ENCODE measurements at places on chromosomes 2 and 18.
A peak's percentile ranks its signal among the peaks of the same experiment; 100 is the strongest.

GRCh38 chr18:71743634-71744033, 800.5 kb downstream of the CBLN2 start:
- DNase-seq = no peak

DNA sequence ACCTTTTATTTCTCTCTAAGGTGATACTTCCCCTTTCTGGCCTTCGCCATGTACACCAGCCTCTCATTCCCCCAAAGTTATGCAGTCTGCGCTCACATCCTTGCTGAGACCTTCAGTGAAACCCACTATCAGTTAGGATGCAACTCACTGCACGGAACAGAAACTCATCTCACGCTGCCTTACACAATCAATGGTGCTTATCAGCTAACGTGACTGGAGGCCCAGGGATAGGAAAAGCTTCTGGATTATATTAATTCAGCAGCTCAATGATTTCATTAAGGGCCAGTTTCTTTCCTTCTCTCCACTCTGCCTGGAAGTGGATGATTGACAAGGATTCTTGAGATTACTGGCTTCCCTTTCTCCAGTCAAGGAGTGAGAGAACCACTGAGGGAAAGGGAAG, 44.8 kb downstream of the CDH2 start:
- DNase-seq = no peak

GRCh38 chr18:45653090-45653489, 37.8 kb downstream of the SLC14A2 start:
- no peak for DNase-seq

- no peak for DNase-seq
Observed at GRCh38 chr2:162091325-162092007, 17.5 kb upstream of the DPP4 start.

- no peak for DNase-seq
Observed at GRCh38 chr2:69686813-69687212, 43.3 kb upstream of the AAK1 start.

GRCh38 chr2:174499371-174499770, 12.5 kb upstream of the GPR155 start:
- DNase-seq = no peak

DNA sequence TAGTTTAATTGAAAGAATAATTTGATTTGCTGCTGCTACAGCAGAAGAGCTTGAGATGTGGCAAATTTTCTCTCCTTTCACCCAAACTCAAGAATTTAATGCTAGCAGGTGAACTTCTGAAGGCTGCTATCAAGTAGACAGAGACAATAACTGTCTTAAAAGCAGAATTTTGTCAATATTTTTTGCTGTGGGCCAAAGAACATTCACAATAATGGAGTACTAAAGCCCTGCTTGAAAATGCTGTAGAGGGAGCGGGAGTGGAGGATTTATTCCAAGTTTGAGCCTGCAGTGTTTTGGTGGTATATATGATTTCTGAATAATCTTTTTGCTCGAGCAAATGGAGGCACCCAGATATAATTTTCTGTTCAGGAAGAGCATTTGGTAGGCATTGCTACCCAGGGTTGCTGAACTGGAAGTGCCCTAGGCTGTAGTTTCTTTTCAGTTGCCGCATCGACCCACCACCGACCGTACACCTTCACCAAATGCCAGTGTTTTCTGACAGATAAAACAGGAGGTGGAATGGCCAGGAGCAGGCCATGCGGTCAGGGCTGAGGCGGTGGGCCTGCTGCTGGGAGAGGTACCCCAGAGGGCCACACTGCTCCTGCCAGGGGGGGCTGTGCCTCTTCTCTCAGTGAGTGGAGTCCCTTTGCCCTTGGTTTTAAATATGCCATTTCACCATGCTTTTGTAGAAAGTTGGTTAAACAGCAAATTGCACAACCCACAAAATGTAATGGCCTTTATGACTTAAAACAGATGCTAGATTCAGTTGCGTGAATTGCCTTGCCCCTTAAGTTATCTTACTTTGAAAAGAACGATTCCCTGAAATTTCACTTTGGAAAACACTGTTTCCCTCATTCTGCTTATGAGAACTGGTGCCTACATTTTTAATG, 36.4 kb downstream of the TSHZ1 start:
- peak; percentile 29 for DNase-seq

GRCh38 chr2:208978946-208979345, 444.9 kb upstream of the MAP2 start:
- no peak for DNase-seq

- DNase-seq = no peak
Observed at GRCh38 chr18:8036551-8036950, 469.4 kb downstream of the PTPRM start.

GRCh38 chr2:173511942-173512341, 157.3 kb downstream of the CDCA7 start:
- DNase-seq = no peak

GRCh38 chr18:61546590-61546989, 213.4 kb downstream of the CDH20 start:
- no peak for DNase-seq

- no peak for DNase-seq
Observed at GRCh38 chr2:160132761-160133160, 67.3 kb downstream of the ITGB6 start.

DNA sequence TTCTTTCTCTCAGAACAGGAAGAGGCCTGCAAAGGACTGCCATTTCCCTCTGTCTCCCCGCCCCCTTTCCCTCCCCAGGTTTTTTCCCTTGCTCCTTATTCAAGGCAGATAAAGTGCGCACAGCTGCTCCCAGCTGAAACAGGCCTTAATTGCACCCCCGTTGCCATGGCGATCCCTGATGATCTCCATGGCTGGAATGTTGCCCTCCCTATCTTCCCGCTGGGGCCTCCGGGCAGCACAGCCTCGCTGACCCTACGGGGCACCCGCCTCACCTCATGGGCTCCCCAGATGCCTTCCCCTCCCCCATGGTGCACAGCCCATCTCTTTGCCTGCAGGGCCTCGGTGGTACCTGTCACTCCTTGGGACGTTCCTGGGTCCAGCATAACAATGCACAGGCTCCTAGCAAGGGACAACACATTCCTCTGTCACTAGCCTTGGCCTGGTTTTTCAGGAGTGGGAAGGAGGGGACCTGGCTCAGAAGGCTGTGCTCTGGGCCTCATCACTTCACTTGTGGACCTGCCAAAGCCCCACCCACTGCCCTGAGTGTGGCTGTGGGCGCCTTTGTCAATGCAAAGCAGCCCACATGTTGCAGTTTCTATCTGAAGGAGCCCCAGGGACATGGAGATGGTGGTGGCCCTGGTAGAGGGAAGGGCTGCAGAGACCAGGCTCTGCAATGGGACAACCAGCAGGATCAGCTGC, 115.0 kb downstream of the CELF4 start:
- no peak for DNase-seq

GRCh38 chr2:222535477-222535876, 111.1 kb downstream of the SGPP2 start:
- DNase-seq = peak; percentile 36

GRCh38 chr2:46570396-46570795, 91.0 kb downstream of the TMEM247 start:
- DNase-seq = no peak

GRCh38 chr18:35143622-35144596, 96.9 kb upstream of the ZNF397 start:
- peak; percentile 89 for DNase-seq

DNA sequence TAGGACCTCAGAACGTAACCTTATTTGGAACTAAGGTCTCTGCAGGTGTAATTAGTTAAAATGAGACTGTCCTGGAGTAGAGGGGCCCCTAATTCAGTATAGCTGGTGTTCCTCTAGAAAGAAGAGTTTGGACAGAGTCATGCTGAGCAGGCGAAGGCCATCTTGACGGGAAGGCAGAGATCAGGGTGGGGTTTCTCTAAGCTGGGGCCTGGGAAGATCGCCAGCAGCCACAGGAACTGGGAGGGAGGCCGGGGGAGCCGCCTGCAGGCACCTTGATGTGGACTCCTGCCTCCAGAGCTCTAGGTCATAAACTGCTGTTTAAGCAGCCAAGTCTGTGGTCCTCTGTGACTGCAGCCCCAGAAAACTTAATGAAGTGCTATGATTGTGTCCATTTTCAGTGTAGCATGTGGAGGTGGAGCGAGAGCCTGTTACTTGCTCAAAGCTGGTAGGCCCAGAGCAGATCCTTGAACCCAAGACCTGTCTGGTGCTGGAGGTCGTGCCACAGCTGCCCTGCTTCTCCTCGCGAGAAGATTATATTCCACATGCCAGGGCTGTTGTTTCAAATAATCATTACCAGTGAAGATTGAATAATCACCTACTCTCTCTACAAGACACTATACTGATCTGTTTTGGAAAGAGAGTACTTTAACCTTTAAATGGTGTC, 105.7 kb downstream of the TPO start:
- DNase-seq = no peak
